HFF-Myc (cell line): ENCODE measurements at places on chromosomes 3 and 15.

- no peak for DNase-seq
These were observed 1.0 kb downstream of the GLYCTK start for GRCh38 chr3:52288674-52289073.

GRCh38 chr3:77267589-77267988 lies 227.7 kb downstream of the ROBO2 start:
- no peak for DNase-seq

GRCh38 chr3:106276755-106277612 lies 408.2 kb upstream of the CBLB start:
- no peak for DNase-seq

GRCh38 chr3:134809427-134810051 lies 14.5 kb downstream of the EPHB1 start:
- DNase-seq = no peak

DNA sequence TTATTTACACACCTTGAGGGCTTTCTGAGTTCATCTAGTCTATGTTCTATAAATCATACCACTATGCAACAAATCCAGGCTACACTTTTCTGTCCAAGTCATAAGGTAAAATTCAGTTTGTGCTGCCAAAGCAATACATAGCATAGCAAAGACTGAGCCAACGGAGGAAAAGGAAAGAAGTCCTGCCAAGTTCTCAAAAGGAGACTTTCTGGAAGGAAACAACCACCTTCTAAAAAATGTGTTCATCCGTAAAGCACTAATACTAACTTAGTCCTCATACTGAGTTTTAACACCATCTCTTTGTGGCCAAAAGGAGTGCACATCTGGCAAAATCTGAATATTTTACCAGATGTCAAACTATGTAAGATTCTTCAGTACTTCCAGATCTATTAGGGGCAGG lies 620.2 kb downstream of the RBMS3 start:
- no peak for DNase-seq

DNA sequence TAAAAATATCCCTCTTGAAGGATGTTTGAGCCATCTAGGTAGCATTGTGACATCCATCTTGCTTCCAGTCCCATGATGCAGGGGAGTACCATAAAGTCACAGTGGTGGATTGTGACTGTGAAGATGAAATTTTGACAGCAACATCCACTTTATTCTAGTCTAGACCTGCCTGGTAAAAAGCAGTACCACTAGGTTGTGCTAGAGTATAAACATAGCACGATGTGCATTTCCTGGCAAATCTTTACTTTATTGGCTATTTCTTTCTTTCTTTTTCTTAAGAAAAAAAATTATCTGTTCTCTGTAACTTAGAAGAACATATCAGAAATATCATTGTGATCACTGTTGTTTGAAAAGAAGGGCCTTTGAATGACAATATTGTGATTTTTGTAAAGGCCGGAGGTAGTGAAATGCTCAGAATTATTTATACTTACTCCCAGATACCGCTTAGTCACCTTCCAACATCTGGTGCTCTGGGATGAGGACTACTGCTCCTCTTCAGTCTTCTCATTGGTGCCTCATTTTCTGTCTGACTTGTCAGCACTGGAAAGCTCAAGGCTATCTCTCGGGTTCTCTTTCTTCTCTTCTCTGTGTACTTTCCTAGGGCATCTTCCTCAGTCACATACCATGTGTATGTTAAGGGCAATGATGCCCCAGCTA lies 35.6 kb downstream of the AGBL1 start:
- no peak for DNase-seq

GRCh38 chr3:37773911-37774310 lies 87.8 kb upstream of the CTDSPL start:
- DNase-seq = no peak

DNA sequence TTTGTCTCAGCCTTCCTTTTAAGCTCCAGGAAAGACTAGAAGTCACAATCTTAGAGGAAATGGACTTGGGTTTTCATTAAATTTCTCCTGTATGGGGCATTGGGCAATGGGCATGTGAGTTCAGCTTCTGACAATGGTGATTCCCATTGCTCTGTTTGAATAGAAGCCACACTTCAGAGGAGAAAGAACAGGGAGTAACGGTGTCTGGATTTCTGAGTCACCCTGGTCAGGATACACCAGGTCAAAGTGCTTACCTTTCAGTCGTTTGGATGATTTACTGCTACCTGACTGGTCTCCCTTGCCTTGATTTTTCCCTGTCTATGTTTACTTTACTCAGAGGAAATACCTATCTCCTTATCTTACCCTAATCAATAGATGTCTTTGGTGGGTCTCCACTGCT lies 111.7 kb upstream of the VEPH1 start:
- no peak for DNase-seq

GRCh38 chr15:48559285-48559684 lies 86.2 kb downstream of the FBN1 start:
- no peak for DNase-seq

DNA sequence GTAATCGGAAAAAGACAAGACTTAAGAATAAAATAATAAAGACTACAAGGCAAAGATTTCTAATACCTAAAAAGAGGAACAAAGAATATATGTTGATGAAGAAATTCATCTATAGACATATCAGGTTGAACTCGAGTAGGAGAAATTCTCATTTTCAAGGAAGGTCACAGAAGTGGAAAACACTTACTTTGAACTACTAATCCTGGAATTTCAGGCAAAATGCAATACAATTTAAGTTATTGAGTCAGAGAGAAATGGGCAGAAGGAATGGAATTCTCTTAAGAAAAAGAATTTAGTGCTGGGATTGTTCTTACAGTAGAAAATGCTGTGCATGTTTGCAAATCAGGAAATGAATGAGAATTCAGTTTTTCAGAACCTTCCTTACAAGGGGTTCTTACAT lies 135.9 kb upstream of the TGFBR2 start:
- no peak for DNase-seq

DNA sequence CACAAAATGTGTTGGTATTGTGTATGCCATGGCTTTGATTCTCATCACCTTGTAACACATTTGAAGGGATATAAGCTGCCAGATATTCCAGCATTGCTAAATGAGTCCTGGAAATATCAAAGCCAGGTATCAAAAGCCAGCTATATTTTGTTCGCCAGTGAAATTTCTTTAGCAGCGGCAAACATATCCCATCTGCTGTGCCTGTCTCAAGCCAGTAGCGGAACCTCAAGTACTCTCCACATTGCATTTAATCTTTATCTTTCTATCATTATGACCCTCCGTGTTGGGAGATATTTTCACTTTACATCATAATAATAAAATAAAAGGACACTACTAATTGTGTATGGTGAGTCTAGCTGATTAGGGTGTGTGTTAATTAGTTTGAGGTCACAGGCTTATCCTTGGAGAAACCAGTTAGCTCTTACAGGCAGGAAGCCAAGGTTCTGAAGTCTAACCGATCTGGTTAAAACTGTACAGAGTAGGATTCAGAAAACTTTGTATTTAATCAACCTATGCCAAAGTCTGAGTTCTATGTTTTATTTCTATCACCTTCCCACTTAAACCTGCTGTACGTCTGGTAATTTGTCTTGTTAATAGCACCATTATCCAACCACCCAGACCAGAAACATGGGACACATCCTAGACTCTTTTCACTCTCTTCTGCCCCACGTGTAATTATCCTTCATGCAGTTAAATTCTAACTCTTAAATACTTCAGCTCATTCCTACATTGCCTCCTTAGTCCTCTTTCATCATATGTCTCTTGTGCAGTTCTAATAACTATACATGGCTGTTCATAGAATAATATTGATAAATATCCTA lies 14.5 kb downstream of the TIPARP start:
- DNase-seq = no peak

GRCh38 chr3:71931922-71932321 lies 147.0 kb upstream of the PROK2 start:
- no peak for DNase-seq

- no peak for DNase-seq
These were observed 275.1 kb upstream of the LRTM1 start for GRCh38 chr3:55203006-55203405.

GRCh38 chr3:14188041-14188754 lies 9.6 kb downstream of the LSM3 start:
- DNase-seq = no peak
